SJCRH30 (cell line): ENCODE measurements at places on chromosomes 2 and 18. TPM values are rescaled to one million over a fixed set of nuclear protein-coding genes. Genes with fewer than 3 reads are reported as not detected.
A peak's percentile ranks its signal among the peaks of the same experiment; 100 is the strongest.

Gene MC4R
- total RNA-seq, result not detected in 2 replicates

Gene MAP4K4
- 118 and 139 TPM in 2 replicates for total RNA-seq

Gene SYT4
- total RNA-seq, result not detected in 2 replicates

DNA sequence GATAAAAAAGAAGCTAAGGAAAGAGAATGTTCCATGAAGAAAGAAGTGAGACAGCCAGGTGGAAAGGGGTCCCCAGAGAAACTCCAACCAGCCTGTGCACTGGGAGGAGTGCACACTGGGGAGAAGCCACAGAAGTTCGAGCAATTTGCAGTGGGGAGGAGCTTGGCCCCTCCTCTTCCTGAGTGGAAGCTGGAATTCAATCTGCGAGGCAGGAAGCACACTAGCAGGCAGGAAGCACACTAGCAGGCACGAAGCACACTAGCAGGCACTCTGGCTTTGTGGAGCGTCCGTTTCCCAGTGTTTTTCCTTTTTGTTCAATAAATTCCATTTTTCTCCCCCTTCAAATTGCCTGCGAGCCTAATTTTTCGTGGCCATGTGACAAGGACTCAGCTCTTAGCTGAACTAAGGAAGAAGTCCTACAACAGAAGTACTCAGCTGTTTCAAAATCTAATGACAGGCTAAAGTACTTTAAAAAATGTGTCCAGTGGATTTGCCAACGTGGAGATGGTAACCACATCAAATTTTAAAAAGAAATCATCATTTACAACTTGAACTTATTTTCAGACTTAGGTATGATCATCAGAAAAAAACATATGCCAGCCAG lies 21.4 kb upstream of the SPIRE1 start:
- no peaks in the 10 kb centered on the region for H3K27me3 ChIP-seq
- H3K27ac ChIP-seq, result no peak overlapping the region
- peaks cover 6% of the 10 kb centered on the region; the same call in 1 of the 2 replicates for H3K36me3 ChIP-seq
- H3K4me1 ChIP-seq, result no peaks in the 10 kb centered on the region
- H3K4me3 ChIP-seq, result no peak overlapping the region

DNA sequence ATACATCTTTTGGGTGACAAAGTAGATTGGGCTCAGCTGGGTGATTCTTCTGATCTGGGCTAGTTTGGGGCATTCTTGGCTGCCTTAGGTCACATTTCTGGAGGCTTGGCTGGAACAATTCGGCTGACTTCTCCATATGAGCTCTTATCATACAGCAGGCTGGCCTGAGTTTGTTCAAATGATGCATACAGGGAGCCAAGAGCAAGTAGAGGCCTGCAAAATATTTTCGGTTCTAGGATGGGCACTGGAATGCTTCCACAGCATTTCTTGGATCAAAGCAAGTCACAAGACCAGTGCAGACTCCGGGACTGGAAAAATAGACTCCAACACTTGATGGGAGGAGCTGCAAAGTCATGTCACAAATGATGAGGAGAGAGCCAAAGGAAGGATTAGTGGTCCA lies 98.4 kb downstream of the SCG2 start:
- no peaks in the 10 kb centered on the region for H3K27me3 ChIP-seq
- H3K4me3 ChIP-seq, result no peak overlapping the region
- H3K4me1 ChIP-seq, result no peaks in the 10 kb centered on the region
- no peak for DNase-seq
- no peaks in the 10 kb centered on the region for H3K36me3 ChIP-seq

DNA sequence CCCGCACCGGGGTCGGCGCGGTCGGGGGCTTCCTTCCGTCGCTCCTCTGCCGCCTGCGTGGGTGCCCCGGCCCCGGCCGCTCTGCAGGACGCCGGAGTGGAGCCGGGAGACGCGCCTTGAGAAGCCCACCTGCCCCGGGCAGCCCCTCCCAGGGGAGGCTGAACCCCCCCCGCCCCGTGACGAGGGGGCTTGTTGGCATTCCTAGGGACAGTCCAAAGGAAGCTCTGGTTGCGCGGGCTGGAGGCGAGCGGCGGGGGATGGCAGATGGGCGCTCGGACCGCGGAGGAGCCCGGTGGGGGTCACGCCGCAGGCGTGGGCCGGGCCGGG lies 133.5 kb upstream of the MGAT5 start:
- peak overlapping the region; percentile 87 for H3K27ac ChIP-seq
- no peaks in the 10 kb centered on the region for H3K36me3 ChIP-seq
- H3K4me1 ChIP-seq, result peaks cover 19% of the 10 kb centered on the region
- DNase-seq, result peak; percentile 43
- H3K27me3 ChIP-seq, result no peaks in the 10 kb centered on the region

DNA sequence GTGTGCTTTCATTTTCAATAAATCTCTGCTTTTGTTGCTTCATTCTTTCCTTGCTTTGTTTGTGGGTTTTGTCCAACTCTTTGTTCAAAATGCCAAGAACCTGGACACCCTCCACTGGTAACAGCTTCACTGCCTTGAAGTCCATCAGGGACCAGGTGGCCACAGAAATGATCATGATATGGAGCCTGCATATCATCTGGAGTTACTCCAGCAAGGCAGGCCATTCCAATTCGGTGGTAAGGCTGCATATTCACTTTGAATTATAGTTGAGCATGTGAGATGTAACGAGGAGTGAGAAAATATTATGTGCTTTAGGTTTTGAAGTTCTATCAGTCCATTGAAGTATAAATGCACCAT lies 26.3 kb upstream of the SPATA3 start:
- H3K27ac ChIP-seq, result no peak overlapping the region
- no peak for DNase-seq
- no peaks in the 10 kb centered on the region; the same call in 1 of the 2 replicates for H3K4me1 ChIP-seq
- H3K4me3 ChIP-seq, result no peak overlapping the region
- no peaks in the 10 kb centered on the region for H3K27me3 ChIP-seq

GRCh38 chr2:170152421-170152820 lies 25.5 kb upstream of the MYO3B start:
- H3K27ac ChIP-seq, result no peak overlapping the region
- H3K4me3 ChIP-seq, result no peak overlapping the region
- no peak for DNase-seq
- no peaks in the 10 kb centered on the region for H3K27me3 ChIP-seq
